Camera-type eye (tissue), 1 donor: ENCODE measurements at places on chromosomes 5 and 9. TPM values are rescaled to one million over a fixed set of nuclear protein-coding genes. Genes with fewer than 3 reads are reported as not detected.

FBP2 gene
- 1.0 TPM for total RNA-seq

ZNF879 gene
- total RNA-seq = 20.3 TPM

RBM18 gene
- 20.3 TPM for total RNA-seq

ACER2 gene
- total RNA-seq = 11.1 TPM

FAM221B gene
- total RNA-seq = not detected

VCAN gene
- 308 TPM for total RNA-seq

IL3 gene
- not detected for total RNA-seq

RABGAP1 gene
- total RNA-seq = 106 TPM

FBN2 gene
- total RNA-seq = 145 TPM

ANKRD18B gene
- 3.3 TPM for total RNA-seq

IFNA13 gene
- total RNA-seq = not detected
